ENCODE measurements at places on chromosomes 6 and 20.
A peak's percentile ranks its signal among the peaks of the same experiment; 100 is the strongest.

DNA sequence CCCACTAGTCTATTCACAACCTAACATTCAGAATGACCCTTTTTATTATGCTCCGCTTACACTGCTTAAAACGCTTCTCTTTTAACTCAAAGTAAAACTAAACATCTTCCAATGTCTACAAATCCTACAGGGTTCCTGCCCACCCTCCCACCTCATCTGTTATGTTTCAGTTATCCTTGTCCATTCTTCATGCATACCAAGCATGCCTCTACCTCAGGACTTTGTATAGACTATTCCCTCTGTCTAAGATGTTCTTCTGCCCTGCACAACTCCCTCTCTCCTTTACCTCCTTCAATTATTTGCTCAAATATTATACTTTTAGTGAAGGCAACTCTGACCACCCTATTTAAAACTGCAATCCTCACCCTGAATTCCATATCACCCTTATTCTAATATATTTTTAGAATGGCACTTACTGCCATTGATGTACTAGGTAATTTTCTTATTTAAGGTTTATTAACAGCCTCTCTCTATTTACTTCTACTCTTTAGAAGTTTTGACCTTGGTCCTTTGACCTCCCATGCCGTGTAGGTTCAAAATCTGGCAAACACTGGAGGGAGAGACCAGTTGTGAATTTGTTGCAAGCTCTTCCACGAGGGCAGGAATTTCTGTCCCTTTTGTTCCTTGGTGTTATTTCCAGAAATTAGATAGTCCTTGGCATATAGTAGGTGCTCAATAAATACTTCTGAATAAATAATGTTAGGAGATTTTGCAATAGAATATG is 111.8 kb downstream of the CHD6 start:
- DNase-seq = no peak

DNA sequence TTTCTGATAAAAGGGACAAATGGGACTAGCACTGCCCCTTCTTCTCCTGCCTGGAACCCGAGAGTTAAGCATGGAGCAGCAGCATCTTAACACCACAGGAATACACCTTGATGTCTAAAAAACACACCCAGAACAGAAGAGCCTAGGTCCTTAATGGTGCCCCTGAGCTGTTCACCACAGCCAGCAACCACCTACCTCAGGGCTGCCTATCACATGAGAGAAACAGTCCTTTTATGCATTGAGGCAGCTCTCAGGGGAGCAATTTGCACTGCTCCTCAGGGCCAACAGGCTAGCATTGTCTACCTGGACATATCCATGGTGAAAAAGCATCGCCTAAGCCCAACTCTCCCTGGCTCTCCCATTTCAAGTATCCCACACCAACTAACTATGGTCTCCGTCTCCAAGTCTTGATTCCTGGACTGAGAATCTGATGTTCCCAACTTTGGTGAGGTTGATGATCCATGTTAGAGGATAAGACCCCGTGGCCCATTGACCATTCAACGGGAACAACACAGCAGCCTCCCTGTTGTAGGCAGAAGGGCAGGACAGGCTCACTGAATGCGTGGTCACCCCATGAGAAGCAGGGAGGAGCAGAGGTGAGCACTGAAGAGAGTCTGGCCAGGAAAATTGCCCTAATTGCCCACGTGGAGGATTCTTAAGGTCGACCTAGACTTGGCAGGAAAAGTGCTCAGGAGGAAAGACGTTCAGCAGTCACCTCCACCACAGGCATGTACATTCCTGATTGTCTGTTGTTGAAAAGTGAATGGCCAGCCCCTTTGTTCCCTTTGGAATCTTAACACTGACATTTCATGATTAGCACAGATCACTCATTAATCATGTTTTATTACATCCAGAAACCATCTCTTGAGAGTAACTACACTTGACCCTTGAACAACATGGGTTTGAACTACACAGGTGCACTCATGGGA is 4.2 kb upstream of the APMAP start:
- DNase-seq = no peak

GRCh38 chr20:53869466-53870258 is 200.7 kb downstream of the BCAS1 start:
- peak; percentile 60 for DNase-seq

DNA sequence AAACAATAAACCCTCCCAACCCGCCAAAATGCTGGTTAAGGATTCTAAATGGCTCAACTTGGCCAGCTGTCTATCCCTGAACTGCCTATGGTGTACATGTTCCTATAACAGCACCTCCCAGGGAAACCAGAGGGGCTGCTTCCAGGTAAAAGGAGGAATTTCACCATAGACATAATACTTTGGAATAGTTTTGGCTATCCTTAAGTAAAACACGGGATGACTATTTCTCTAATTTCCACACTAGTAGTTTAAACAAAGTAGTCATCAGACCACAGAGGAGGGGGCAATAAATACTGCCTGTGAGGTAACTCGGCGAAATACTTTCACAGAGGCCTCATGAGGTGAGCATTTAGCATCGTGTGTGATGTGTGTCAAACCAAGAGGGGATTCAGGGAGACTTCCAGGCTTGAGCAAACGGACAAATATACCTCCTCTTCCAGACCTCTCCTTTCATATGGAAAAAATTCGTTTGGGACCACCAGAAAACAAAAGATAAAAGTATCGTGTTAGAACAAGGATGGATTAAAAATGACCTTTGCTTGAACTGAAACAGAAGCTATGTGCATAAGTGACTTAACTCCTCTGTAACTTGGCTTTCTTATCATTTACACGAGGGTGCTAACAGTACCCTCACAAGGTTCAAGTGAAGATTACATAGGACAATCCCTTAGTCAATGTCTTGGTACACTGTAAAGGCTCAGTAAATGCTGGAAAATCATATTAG is 1.0 kb upstream of the XRN2 start:
- DNase-seq = no peak

DNA sequence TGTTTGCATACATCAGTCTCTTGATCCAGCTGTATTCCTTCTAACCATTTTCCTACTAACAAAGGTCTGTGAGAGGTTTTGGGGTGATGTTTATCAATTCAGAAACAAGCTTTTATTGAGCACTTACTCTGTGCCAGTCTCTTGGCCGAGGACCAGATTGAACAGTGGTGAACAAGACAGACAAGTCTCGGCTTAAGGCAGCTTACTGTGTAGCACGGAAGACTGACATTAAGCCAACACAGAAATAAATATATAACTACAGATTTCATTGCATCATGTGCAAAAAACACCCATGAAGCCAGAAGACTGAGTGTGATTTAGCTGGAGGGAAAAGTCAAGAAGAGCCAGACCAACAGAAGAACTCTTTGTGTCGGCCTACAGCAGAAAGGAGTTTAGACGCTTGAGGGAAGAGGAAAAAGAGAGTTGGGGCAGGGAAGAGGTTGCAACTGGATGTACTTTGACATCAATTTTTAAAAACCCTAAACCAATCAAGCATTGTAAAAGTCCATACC is 549.6 kb upstream of the CITED2 start:
- DNase-seq = no peak

DNA sequence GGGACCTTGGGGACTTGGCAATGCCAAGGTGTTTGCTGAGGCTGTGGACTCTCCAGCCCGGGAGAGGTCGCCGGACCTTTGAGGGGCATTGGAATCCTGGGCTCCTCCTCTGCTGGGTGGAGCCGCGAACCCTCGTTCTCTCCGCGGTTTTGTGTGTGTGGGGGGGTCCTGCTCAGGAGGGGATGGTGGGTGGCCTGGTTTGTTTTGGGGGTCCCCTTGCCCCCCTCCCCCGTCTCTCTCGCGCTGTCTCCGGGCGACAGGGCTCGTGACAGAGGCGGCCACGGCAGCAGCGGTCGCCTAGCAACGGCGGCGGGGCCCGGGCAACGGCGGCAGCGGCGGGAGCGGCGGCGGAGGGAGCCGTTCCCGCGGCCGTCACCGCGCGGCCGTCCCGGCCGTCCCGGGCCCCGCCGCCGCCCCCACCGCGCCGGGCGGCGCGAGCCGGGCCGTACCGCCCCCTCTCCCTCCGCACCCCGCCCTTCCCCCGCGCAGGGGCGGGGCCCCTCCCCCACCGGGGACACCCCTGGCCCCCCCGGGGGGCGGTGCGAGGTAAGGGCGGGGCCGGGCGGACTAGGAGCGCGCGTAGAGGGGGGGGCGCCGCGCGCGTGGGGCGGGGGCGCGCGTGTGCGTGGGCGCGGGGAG is 7.8 kb downstream of the SYNGAP1 start:
- peak; percentile 64 for DNase-seq

GRCh38 chr20:36369739-36370138 is 63.6 kb downstream of the DLGAP4 start:
- no peak for DNase-seq

- no peak for DNase-seq
These were observed 6.8 kb upstream of the CST8 start for GRCh38 chr20:23484081-23484480.

DNA sequence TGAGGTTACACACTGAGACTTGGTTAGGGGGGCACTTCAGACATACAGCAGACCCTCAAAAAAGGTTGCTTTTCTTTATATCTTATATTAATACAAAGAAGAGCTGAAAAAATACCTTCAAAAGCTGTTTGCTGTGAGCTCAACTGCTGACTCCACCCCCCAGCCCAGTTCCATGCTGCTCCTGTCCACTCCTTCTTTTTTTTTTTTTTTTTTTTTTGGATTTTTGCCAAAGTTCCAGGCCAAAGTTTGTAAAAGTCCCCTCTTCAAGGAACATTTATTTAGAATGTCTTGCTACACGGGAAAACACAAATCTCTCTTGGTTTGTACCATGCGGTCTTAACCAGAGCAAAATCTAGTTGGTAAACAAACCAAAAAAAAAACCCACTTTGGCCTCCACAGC is 85.3 kb upstream of the AKAP12 start:
- peak; percentile 5 for DNase-seq

DNA sequence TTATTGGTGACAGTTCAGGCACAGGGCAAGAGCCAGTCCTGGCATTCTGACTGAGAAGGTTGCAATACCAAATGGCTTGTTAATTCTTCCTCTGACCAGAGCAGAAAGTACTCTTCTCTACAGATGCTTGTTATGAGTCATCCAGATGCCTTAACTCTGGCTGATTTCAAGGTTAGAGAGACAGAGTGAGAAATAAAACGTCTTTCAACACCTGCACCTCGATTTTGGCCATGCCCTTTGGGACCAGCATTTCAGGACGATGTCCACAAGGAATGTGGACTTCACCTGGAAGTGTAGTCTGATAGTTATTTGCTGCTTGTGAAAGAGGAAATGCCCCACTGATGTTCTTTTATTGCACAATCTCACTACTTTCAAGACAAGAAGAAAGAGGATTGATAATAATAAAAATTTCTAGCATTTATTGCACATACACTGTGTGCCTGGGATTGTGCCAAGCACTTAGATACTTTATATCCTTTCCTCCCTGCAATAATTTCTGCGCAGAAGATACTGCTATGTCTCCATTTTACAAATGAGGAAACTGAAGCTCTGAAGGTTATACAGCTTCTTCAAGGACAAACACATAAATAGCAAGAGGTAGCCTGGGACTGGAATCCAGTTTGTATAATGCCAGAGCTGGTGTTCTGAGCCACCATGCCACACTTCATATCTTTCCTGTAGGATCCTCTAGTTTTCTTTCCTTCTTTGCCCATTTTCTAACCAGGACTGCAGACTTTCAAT is 33.5 kb upstream of the MCM3 start:
- DNase-seq = no peak

- DNase-seq = no peak
These were observed 1.9 kb downstream of the APOM start for GRCh38 chr6:31657406-31658157.

GRCh38 chr6:4903751-4904370 is 100.0 kb downstream of the RPP40 start:
- no peak for DNase-seq

DNA sequence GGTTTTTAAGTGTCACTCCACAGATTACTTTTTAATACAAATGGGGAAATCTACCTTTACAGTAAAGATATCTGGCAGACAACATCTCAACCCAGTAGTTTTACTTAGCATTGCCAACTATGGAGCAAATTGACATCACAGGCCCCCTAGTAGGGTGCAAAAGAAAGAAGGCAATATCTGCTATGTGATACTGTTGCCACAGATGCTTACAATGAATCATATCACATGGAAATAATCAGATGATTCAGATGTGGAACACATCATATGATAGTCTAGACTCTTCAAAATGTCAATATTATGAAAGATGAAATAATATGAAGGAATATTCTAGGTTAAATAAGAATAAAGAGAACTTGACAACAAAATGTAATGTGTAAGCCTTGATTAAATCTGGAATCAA is 322.5 kb downstream of the BMP2 start:
- DNase-seq = no peak

- no peak for DNase-seq
These were observed 75.4 kb downstream of the MTHFD1L start for GRCh38 chr6:150940941-150941340.

DNA sequence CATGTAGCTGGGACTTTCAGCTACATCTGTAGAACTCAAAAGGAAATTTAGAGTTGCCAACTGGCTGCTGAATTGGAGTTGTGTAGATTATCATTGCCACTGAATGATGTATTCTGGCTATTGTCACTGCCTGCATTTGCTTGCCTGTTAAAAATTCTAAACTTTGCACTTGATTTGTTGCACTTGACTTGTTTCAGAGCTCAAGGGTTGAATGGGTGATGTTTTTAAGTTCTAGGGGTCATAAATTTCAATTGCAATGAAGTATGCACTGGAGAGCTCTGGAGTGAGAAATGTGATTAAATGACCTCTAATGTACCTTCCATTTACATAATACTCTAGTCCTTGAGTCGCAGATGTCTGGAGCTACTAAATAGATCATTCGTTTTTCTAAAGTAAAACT is 102.4 kb downstream of the TNFRSF21 start:
- DNase-seq = no peak

GRCh38 chr6:17972074-17972952 is 15.1 kb downstream of the KIF13A start:
- no peak for DNase-seq

- DNase-seq = no peak
These were observed 150.3 kb downstream of the OTOR start for GRCh38 chr20:16898433-16898832.

DNA sequence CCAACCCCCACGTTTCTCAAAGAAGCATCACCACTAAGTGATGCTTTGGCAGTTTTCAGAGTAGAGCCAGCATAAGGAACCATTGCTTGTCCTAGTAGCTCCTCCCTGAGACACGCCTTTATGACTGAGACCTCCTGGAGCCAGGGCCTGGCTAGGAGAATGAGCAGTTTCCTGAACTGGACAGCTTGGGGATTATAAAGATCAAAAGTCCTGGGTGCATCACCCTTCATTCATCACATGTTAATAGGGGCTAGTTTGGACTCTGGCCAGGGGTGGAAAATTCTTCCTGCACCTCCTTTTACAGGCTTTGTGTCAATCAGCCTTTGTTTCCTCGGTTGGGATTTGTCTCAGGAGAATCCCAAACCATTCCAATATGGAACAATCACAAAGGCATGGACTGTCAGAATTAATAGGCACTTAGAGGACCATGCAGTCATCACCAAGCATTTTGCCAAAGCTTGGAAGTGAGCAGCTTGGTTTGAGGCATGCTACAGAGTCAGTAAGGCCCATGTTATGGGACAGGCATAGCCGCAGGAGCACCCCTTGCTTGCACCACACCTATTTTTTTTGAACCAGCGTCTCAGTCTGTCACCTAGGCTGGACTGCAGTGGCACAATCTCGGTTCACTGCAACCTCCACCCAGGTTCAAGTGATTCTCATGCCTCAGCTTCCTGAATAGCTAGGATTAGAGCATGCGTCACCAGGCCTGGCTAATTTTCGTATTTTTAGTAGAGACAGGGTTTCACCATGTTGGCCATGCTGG is 64.9 kb upstream of the TGM3 start:
- DNase-seq = no peak

- peak; percentile 52 for DNase-seq
These were observed 167.8 kb downstream of the LRFN2 start for GRCh38 chr6:40419377-40419776.

- no peak for DNase-seq
These were observed 9.4 kb upstream of the TAF8 start for GRCh38 chr6:42040856-42041480.

- DNase-seq = no peak
These were observed 254.7 kb downstream of the GMPR start for GRCh38 chr6:16493112-16493511.

Measured in T47D (cell line).